ENCODE measurements at places on chromosomes 12 and 14.
A peak's percentile ranks its signal among the peaks of the same experiment; 100 is the strongest.

DNA sequence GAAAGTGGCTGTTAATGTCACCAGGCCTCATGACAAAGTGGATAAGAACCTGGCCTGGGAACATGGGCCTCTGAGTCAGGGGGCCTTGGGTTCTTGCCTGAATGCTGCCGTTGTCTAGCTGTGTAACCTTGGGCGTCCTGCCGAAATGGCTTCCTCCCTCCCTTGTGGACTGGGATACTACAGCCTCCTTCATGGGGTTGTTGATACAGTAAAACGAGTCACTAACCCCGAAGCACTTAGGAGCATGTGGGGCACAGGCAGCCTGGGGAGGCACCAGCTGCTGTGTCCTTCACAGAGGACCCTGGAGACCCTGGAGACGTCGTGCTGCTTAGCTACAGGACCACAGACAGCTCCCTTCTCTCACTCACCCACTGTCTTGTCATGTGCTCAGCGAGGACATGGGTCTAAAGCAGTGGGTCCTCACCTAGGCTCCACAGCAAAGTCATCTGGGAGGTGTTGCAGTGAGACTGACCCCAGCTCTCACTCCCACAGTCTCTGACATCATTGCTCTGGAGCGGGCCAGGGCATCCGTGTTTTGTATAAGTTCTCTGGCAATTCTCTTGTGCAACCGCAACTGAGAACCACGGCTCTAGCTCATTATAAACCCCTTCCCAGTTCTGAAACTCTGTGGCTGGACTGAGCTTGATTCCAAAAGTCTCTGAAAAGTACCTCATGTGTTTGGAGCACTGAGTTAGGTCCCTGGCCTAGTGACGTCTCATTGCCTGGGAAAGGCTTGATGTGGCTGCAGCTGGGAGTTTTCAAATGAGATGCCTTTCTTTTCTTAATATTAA lies 42.1 kb downstream of the SERPINA3 start:
- peak; percentile 30 for DNase-seq

DNA sequence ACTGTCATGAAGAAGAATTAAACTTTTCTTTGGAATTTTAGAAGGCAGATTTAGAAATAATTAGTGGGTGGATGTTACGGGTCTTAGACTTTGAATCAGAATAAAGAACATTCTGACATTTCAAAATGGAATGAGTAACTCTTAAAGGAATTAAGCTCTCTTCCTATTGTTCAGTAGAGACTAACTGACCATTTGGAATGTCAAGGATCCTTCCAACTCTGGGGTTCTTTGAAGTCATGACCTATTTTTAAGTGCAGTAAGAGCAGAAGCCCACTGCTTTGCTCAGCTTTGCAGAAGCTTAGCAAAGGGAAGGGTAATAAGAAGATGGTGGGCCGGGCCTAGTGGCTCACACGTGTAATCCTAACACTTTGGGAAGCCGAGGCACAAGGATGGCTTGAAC lies 4.0 kb downstream of the CHURC1 start:
- DNase-seq: no peak

DNA sequence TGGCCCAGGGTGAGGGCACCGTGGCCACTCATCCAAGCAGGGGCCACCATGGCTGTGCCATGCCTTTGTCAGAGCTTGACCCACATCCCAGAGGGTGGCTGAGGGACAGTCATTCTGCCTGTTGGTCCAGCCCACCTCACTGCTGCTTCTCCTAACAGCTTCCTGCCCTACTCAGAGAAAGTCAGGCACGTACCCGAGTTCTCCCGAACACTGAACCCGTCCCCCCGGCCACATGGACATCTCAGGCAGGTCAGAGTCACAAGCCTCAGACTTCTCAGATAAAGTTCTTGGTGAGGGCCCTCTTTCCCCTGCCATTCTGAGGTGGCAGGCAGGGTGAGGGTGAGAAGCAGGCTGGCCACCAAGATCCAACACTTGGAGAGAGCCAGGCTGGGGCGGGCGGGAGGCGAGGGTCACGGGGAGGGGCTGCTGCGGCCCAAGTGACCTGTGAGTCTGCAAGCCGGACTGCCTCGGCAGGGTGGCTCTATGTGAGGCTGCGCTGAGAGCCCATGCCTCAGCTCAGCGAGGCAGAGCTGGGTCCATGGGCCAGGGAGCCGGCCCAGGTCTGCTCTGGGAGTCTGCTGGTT lies 317.8 kb downstream of the TMEM121 start:
- DNase-seq: no peak

DNA sequence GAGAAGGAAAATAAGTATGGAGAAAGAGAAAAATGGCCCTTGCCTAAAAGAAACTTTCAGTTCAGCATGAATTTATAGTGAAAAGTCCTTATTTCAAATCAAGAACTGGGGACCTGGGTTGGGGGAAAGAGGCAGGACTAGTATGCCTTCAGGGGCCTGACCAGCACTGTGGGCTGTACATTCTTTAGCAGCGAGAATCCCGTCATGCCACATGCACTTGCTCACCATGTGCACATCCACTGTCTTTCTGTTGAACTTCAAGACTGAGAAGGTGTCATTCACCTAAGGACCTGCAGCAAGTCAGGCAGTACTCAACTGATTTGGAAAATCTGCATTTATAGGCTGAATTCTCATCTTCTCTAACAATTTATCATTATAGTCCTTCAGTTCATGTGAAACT lies 50.2 kb downstream of the RAB35 start:
- peak; percentile 24 for DNase-seq

DNA sequence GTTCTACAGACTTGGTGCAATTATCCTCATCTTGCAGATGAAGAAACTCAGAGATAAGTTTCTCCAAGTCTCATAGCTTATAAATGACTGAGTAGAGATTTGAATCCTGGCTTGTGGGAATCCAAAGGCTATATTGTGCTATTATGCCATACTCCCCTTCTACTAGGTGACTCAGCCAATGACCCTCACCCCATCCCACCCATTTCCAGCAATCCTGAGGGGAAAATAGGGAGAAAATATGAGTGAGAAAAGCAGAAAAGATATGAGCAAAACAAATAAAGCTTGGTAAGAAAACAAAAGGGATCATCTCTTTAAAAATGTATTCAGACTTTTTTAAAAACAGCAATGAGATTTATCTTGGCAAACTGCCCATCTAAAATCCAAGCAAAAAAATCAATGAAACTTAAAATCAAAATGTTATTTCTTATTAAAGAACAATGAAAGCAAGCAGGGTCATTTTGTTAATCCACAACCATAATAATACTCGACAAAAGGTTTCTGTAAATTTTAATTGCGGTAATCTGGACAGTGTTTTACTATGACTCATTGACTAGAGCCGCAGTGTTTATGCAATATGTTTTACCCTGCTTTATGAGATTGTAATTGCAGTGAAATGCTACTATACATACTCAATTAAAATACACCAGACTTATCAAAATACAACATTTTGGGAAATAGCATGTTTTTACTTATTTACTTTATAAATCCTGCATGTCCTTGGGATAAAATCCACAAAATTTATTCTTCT lies 13.1 kb upstream of the LGR5 start:
- no peak for DNase-seq

Measured in activated CD8-positive, alpha-beta memory T cell treated with anti-CD3 and anti-CD28 coated beads for 24 hours (primary cell).